ENCODE measurements at places on chromosomes 6 and 20.

DNA sequence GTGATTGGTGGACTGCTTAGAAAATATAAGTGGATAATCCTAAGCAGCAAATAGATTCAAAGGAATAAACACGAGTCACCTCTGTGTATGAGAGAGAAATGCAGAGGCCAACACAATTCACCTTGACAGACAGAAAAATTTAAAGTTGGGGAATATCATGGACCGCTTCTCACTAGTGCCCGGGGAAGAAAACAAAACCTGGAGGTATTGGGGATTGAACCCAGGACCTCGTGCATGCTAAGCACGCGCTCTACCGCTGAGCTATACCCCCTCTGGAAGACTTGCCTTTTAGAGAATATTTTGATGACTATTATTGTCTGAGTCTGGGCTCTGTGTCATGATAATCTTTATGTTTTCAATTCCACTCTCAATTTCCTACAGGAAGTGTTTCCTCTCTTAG, 111.9 kb downstream of the TRIM27 start:
- DNase-seq: no peak

DNA sequence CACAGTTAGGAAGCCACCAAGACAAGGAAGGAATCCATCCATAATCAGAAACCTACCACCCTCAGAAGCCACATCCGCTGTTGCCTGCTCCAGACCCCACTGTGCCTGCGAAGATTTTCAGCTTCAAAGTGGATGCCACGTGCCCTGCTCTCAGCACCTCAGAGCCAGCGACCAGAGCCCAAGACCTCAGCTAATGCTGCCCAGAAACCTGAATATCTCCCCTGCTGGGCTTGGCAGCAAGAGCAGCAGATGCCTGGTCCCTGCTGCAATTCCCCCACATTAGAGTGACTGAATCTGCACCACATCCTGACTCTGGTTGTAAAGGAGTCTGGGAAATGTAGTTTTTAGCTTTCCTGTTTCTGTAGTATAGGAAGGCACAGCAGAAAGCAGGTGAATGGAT, 10.7 kb upstream of the ULBP3 start:
- peak; percentile 17 for DNase-seq

GRCh38 chr6:36769183-36769675, 70.0 kb downstream of the CPNE5 start:
- DNase-seq: peak; percentile 36

DNA sequence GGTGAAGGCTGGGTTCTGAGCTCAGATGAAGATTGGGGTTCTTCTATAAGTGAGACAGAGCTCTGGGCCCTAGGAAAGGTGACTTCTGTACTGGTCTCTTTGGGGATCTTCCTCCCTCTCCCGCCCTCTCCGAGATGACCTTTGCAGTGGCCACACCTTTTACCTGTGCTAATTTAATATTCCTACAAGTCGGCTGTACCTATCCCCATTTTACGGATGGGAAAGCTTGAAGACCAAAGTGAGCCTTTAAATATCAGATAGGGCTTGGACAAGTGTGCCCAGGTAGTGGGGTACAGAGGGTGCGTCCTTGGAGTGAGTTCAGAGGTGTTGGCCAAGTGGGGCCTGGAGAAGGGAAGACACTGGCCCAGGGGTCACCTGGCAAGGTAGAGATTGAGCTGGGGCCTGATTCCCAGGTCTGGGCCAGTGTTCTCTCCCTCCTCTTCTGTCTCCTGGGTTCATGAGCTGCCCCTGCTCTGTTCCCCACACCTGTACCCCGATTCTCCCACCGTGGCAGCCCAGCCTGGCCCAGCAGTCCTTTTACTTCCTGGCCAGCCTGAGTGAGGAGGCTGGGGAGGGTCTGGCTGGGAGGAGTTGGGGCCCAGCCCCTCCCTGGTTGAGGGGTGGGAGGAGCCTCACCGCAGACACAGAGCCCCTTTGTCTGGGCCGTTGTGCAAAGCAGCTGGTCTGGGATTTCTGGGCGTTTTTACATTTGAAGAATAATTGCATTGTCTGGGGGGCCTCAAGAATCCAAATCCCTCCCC, 152.1 kb upstream of the RNF24 start:
- DNase-seq: peak; percentile 11

DNA sequence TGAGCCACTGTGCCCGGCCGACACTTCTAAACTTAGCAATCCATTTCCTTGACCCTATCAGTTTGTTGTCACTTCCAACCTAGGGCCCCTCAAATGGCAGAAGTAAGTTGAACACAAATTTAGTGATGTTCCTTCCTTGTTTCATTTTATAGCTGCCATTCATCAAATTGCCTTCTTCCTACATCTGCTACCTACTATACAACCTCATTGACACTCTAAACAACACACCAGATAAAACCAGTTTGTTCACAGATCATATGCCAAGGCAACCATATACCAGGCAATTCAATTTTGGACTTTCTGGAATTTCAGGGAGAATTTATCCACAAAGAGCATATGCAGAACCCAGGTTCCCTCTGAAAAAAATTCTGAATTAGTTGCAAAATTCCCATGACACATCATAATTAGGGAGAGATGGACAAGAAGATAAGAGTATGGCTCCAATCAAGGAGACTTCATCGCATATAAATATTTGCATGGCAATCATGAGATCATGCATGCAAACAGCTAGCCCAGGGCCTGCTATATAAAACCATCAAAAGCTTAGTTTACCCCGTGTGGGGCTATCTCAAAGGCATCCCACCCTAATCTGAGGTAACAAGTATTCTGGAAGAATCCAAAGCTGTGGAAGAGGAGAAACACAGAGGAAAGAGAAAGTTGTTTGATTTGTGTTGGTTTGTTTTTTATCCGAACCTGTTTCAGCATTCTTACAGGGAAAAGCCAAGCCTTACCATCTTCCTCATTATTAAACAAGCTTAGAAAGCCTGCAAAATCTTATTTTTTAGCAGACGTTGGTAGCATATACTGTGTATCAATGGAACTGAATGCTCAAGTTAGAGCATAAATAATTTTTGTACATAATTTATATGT, 132.8 kb upstream of the TNFAIP3 start:
- DNase-seq: no peak

GRCh38 chr6:80610846-80611245, 504.4 kb downstream of the BCKDHB start:
- DNase-seq: peak; percentile 31

GRCh38 chr6:13302291-13302690, 26.0 kb downstream of the TBC1D7 start:
- no peak for DNase-seq

DNA sequence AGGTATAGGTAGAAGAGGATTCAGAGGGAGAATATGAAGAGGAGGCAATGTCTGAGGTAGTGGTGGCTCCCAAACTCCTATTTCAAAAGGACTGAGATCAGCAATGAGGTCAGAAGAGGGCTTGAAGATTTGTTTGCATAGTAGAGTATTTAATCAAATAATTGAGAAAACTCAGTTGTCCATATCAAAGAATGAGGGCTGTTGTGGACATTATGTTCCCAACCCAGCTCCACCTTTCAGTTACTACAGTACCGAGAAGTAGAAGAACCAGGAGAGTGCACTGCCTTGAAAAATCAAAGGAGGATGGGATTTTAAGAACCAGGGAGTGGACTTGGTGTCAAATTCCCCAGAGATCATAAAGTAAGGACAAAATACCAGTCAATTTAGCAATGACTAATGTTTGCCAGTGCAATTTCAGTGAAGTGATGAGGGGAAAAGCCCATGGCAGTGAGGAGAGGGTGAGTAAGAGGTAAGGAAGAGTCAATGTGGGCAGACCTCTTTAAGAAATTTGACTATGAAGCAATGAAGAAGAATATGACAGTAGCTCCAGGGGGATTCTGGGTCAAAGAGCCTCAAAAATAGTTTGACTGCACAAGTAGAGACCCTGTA, 382.4 kb downstream of the PKHD1 start:
- DNase-seq: no peak

DNA sequence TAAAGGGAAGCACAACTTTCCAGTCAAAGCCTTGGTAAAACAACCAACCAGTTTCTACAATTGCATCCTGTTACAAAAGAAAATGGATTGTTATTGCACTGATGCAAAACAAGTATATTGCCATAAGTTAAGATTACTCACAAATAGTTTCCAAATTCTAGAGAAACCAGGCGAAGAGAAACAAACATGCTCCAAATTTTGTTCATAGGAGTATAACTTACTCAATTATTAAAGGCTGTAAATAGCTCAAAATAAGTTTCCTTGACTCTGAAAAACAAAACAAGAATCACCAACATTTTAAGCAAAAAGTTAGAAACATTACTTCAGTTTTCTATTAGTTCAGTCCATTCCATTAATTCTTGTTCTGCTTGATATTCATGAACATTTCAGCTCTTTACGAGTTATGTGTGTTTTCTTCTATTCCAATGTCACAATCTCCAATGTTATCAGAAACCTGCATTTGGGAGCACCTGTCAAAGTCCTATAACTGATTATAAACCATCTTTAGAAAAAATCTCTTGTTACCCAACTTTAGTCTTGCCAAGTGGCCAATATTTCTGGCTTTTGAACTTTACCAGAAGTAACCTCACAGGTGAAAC, 137.9 kb upstream of the THBS2 start:
- DNase-seq: no peak

DNA sequence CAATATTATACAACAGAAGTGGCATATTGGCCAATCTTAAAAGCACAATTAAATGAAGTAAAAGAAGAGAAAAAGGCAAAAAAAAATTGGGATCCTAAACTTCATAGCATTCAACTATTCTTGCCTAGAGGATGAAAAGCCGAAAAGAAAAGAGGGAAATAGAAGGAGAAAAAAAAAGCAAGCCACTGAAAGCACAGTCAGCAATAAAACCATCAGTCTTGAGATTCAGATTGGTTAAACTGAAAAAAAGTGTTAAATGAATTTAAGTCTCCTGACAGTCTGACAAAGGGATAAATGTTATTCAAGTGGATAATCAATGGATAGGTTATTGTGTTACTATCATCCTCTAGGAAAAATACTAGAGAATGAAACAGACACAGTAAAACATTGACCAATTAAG, 19.9 kb downstream of the MOXD1 start:
- no peak for DNase-seq

GRCh38 chr20:43337036-43337435, 120.7 kb upstream of the SRSF6 start:
- no peak for DNase-seq

GRCh38 chr6:81253821-81254220, 498.7 kb downstream of the TENT5A start:
- DNase-seq: no peak

DNA sequence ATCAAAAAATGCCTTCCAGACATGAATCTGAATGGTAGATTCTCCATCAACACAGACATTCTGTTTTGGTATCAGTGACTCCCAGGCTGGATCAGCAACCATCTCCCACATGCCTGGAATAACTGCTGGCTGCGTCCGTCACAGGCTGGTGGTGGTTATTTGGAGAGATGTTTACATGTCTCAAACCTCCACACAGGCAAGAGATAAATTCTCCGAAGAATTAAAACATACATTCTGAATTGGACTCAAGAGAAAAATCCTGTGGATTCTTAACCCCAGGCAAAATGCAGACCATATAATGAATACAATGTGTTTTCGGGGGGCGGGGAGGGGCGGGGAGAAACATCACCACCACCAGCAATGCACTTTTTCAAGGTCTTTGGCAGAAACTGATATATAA, 108.2 kb downstream of the THBS2 start:
- DNase-seq: no peak

DNA sequence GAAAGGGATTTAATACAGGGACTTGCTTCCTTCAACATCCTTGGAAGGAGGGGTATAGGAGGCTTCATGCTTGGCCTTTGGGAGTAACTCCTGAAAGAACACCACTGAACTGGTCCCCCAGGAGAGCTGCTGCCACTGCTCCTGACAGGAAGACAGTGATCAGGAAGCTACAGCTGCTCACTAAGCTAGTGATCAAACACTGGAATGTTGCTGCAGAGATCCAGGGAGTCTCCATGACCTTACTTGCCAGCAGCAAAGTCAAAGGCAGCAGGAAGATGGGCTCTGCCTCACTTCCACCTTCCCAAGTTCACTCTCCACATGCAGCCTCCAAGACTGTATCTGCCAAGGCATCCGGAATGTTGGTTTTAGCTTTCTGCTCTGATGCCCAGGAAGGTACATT, 31.8 kb downstream of the PIM1 start:
- DNase-seq: no peak

DNA sequence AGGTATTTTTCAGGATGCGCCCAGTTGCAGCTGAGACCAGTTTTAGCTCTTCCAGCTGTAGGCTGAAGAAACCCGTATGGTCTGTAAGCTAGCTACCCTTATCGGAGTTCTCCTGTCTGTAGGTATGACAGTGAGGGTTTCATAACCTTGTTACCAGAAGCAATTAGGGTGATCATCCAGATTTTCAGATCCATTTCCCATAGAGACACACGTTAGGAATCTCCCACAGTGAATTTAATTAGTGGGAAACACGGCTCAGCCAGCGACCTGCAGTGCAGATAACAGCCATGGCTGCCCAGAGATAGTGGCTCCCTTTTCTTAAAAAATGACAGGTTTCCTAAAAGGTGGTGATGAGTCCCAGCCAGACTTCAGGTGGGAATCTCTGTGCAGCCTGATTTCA, 111.1 kb downstream of the BTBD3 start:
- no peak for DNase-seq

- peak; percentile 88 for DNase-seq
Observed at GRCh38 chr20:56358600-56359211, at the start of gene FAM210B. Gene FAM210B, plus strand, starts transcription at chr20:56358974. Its CDS starts 32 bp downstream, at chr20:56359006.

DNA sequence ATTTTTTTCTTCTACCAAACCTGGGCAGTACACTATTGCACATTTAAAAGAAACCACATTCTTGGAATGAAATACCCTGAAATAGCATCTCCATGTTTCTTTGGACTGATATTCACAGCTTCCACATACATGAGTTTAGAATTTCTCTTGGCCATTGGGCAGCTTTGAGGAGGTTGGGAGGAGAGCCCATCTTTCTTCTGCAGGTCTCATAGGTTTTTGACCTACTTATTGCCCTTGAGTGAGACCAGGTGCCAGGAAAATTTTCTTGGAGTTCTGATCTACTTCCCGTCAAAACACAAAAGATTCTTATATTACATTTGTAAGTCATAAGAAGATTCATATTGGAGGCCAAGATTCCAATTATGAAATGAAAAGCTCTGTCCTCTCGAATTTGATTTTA, 212.0 kb downstream of the IBTK start:
- no peak for DNase-seq

DNA sequence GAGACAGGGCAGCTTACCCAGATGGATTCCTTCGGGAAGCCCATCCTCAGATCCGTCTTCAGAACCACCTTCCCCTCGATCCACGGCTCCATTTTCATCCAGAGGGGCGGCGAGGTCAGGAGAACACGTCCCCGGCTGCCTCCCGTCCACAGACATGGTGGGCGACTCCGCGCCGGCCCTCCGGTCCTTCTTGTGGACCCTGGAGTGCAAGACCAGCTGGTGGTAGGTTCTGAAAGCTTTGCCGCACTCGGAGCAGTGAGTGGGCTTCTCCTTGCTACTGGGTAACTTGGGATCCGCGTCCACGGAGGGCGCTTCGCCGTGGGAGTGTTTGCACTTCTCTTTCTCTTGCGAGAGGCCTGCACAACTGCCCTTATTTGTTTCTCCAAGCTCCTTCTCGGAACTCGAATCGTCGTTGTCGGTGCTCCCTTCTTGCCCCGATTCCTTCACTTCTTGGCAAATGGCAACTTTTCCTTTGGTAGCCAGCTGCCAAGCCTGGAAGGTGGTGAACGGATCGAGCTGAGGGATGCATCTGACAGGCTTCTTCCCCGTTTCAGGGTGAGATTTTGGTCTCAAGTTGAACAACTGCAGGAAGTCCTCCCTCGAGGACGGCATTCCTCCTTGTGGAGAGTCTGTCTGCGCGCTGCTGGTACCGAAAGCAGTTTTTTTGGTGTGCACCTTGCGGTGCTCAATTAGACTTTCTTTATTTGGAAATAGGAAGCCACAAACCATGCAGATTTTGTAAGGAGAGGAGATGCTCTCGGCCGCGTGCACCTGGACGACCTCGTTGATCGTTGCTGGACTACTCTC, 12.0 kb downstream of the ZNF217 start:
- no peak for DNase-seq

- DNase-seq: no peak
Observed at GRCh38 chr20:326645-327185, 1.4 kb downstream of the SOX12 start.
